Brain pericyte (primary cell): ENCODE measurements at places on chromosomes 12 and 14.

DNA sequence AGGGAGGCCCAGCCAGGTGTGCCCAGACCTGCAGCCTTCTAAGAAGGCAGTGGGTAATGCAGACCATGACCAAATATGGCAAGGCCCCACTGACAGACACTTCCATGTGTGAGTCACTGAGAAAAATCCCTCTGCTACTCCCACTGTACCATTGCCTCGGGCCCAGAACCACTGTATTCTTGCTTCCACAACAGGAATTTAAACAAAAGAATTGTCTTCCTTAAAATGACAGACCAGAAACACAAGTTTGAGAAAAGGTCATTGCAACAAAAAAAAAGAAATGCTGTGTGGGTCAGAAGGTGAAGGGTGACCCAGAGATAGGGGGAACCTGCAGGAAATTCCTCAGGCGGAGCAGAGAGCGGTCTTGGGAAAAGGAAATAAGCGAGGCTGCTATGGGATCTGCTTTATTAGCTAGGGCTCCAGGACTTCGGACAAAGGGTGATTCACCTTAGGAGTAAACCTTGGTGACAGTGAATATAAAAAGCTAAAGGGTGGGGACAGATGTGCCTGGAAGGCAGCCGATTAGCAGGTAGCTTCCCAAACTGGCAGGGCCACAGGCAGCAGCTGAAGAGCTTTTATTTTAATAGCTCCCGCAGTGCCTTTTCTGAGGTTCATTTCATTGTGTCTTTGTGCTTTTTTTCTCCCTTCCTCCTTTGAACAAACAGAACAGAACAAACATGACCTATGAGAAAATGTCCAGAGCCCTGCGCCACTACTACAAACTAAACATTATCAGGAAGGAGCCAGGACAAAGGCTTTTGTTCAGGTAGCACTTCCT lies 185.3 kb upstream of the BCL2L14 start:
- DNase-seq: no peak

DNA sequence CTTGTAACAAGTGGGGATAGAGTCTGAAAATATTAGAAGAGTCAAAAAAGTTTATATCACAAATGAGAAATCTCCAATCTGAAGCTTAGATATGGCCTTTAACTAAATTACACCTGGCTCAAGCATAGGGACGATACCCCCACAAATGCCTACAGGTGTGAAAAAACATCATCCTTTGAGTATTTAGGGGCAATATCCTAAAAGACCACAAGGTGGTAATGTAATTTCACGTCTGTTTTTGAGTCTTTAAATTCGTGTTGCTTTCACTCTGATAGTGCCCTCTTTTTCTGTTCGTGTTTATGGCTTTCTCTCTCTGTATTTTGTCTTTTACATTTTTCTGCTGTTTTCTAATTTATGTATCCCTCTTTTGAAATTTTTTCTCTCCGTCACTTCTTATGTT lies 84.3 kb downstream of the ETNK1 start:
- no peak for DNase-seq

DNA sequence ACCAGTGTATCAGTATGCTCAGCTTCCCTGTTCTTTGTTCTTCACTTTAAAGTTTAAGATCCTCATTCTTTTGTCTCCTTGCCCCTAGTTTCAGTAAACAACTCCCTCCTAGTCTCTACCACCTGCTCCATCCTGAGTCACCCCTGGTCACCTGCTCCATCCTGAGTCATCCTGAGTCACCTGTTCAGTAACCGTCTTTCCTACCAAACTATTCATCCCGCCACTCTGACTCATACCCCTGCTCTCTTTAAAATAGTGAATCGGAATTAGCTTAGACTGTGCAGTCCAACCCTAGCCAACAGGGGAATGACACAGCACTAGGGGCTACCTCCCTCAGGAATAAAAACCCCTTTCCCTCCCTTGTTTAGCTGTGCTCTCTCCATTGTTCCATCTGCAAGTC lies 888.1 kb upstream of the MDGA2 start:
- DNase-seq: no peak

- DNase-seq: no peak
Measured at GRCh38 chr12:76940671-76941445, 62.0 kb upstream of the CSRP2 start.

- no peak for DNase-seq
Measured at GRCh38 chr14:73774671-73775070, 60.5 kb upstream of the PNMA1 start.

- DNase-seq: no peak
Measured at GRCh38 chr12:94813314-94813713, 163.0 kb upstream of the TMCC3 start.

DNA sequence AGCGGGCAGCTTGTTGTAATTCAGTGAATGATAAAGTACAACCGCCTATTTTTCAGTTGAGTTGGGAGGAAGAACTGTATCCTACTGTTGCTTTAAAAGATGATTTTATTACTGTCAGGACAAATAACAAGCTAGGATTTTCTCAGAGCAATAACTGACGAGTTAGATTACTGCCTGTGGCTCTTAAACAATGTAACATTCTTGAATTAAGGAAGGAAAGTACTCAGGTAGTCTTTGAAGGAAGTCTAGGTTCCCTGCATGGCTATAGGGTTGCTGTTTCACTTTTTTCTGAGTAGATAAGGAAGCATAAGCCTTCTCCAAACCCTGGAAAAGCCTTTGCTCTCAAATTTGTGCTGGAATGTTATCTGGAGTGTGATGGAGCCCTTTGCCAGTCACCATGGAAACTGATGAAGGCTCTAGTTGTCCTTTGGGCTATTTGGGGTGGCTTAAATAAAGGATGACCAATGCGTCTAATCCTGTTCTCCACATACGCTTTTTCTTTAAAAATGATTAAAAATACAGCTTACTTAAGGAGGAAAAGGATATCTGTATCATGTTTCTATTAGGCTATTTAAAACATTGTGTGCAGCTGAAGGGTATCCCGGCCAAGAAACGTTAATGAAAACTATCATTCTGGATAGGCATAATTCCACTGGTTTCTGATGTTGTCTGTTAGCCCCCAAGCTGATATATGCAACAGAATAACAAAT lies 17.7 kb downstream of the NUBPL start:
- no peak for DNase-seq

GRCh38 chr14:103091041-103091882 lies 3.3 kb upstream of the EXOC3L4 start:
- no peak for DNase-seq

GRCh38 chr12:24591715-24592440 lies 357.0 kb downstream of the BCAT1 start:
- no peak for DNase-seq

- no peak for DNase-seq
Measured at GRCh38 chr14:100487304-100487703, 99.9 kb downstream of the BEGAIN start.

DNA sequence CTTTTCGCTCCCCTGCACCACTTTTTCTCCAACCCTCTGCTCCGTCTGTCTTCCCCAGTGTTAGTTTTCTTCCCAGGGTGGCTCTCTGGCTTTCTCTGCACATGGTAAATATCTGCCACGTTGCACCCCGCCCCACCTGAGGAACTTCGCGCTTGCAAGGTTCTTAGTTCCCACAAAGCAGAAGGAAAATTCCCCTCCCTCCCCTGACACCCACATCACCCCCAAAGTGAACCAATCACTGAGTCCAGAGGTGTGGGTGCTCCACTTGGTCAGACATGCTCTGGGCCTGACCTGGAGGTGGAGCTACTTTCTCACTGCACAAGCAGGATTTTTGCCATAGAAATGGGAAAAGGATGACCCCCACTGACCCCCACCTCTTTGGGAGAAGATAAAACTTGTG lies 415.0 kb downstream of the FUT8 start:
- DNase-seq: no peak

GRCh38 chr14:70660967-70661893 lies 19.5 kb downstream of the TTC9 start:
- no peak for DNase-seq

GRCh38 chr14:54584097-54584496 lies 17.2 kb downstream of the SAMD4A start:
- DNase-seq: no peak

DNA sequence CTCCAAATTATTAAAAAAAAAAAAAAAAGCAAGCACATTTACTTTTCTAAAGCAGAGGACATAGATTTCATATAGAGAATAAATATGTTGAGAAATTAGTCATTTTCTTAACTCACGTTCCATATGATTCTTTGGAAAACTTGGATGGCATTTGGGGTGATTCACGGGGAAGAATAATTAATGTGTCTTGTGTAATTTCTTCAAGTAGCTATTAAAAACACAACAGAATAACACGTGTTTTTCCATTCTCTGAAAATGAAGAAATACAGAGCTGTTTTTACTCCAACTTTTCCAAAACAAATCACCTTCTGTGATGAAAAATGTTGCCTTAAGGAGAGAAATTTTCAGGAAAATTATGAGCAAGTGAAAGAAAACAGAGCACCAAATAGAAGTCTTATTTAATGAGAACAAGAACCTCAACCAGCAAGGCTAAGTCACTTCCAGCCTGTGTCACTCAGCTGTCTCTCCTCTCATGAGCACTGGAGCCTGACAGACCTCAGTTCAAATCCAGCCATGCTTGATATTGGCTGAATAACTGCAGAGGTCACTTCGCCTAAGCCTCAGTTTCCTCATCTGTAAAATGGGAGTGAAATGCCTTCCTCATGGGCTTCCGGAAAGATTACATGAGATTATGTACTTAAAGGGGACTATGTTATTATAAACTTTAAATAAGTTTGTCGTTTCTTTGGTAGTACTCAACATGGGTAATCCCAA lies 42.8 kb upstream of the NUAK1 start:
- no peak for DNase-seq

DNA sequence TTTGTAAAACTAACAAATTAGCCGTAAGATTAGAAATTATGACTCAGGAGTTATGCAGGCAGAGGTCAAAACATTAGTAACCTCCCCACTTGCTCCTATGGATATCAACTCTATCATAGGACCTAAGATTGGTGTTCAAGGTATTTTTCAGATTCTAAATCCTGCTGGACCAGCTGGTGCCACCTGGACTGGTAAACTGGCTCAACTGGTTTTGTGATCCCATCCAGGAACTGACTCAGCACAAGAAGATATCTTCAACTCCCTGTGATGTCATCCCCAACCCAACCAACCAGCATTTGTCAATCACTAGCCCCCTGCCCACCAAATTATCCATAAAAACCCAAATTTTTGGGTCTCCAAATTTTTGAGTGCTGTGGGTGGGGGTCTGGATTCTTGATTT lies 98.1 kb upstream of the OR4E1 start:
- no peak for DNase-seq

DNA sequence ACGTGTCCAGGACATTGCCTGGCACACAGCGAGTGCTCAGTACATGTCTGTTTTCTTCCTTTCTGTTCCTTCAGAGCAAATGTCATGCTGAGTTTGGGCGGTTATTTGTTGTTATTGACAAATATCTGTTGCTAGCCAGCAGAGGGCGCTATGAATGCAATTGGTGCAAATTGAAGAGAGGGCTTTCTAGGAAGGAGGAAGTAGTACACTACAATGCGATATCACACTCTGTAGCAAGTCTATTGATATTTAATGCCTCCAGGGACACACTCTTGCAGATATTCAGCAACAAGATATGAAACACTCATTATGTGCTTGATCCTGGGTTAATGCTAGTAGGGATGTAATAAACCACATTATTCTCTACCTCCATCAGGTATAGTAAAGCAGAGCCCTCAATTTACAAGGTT lies 267.3 kb upstream of the SRRM4 start:
- DNase-seq: no peak

DNA sequence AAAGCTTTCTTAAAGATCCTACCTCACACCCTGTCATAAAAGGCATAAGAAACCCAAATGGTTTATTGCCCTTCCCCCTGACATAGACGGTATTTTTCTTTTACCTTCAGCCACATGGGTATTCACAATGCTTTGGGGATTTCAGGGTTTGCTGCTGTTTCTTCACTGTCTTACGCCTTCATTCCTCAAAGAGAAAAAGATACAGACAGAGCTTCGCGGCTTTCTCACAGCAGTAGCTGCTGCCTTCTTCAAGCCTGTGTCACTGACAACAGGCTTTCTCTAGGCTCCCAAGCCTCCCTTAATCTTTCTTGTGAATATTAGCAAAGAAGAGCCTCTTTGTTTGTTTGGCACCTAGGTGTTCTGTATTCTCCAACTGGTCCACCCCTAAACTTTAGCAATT lies 197.4 kb upstream of the ARID2 start:
- DNase-seq: no peak

- DNase-seq: no peak
Measured at GRCh38 chr12:53170876-53171724, 9.4 kb upstream of the ZNF740 start.
